Renal cortical epithelial cell (primary cell): ENCODE measurements at places on chromosomes 6 and 20.

DNA sequence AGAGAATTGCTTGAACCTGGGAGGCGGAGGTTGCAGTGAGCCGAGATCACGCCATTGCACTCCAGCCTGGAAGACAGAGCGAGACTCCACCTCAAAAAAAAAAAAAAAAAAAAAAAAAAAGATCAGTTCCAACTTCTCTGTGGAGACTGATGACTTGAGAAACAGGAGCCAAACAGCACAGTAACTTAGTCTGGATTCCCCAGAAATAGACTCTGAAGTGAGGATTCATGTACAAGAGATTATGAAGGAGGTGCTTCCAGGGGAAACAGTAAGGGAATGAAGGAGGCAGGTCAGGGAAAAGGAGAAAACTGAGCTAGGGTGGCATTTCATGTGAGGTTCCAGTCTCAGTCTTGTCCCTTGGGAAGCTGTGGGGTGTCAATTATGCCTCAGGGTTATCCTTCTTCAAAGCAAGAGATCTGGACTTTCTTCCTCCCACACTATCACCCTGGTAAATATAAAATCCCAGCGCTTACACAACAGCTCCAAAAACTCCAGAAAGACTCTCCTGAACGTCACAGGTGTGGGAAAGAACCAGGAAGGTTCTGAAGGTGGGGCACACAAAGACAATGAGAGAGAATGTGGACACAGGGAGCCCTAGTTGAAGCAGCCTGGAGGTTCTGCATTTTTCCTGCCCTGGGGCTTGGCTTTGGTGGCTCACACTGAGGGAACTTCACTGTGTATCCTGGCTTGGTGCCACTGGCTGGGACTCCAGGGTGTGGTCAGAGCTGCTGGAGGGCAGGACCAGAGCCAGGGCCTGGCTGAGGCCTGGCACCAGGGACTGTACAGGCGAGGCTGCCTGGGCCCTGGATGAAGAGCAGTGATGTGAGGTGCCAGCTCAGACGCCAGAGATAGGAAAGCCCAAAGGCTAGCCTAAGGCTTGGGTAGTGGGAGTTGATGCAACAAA, 46.8 kb downstream of the PCNA start:
- peak; percentile 78 for DNase-seq

DNA sequence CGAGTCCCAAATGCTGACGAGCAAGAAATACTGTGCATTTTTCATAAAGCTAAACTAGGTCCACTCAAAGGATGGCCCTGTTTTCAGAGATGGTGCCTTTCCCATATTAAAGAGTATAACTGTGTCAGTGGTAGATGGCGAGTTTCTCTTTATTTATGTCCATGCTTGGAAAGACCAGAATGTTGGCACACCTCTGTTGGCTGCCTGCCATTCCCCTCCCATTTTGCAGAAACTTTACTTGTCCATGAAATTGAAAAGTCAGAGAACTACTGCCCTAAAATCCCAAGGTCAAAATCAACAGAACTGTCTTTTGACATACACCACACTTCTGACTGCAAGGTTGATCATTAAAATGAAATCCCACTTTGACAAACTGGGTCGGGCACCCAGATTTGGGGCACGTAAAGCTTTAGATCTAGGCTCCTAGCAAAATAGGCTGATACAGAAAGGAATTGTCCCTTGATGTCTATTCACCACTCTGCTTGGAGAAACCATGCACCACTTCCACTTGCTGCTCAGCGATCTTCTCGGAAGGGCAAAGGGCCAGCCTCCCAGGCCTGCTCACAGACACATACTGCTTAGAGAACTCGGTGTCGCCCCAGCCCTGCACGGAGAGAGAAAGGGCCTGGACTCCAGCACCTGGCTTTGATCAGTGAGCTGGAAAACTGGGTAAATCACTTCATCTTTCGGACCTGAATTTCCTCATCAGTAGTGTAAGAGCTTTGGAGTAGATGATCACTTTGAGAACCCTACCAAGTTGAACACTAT, 130.0 kb downstream of the AGPAT4 start:
- DNase-seq = no peak

DNA sequence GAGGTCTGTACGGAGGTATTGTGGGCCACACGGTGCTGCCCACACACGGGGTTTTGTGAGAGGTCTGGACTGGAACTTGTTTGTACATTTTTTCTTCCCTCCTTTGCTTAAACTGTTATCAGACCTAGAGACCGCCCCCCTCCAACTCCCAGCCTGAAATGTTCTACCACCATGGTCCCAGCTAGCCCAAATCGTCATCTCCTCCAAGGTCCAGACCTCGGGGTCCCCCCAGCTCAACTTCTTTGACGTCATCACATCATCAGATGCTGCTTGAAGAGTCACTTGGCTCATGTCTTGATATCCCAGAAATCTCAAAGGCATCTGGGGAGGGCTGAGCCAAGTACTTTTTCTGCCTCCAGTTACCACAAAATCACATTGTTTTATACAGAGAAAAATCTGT, 2.8 kb upstream of the CCDC170 start:
- DNase-seq = no peak

DNA sequence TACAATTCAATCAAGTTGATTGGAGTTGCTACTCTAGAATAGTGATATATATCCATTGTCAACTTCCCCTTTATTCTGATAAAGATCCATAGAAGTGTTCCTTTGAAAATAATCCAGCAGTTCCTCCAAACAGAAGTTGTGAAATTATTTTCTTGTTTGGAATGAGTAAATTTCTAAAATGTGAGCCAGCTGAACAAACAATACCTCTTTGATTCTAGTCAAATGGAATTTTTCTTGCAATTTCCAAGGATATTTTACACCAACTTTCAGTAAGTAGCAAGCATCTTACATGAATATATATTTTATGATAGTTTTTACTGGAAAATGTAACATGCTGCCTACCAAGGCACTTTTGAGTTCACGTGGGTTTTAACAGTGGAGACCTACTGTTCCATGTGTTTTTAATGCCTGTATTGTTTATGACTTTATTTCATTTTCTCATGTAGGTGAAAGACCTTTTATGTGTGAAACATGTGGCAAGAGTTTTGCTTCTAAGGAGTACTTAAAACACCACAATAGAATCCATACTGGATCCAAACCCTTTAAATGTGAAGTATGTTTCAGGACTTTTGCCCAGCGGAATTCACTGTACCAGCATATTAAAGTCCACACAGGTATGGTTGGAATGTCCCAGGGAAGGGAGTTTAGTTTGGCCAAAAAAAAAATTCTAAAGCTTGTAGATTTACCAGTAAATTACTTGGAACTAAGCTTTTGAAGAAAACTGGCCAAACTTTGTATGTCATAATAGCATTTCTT, 6.5 kb downstream of the GZF1 start:
- no peak for DNase-seq
